Forelimb muscle (tissue), 1 donor: ENCODE measurements at places on chromosomes 2 and 18.

- no peak for DNase-seq
Observed at GRCh38 chr2:10453905-10454298, 5.8 kb upstream of the ODC1 start.

- DNase-seq, result no peak
Observed at GRCh38 chr2:26530696-26531095, 52.8 kb upstream of the OTOF start.

DNA sequence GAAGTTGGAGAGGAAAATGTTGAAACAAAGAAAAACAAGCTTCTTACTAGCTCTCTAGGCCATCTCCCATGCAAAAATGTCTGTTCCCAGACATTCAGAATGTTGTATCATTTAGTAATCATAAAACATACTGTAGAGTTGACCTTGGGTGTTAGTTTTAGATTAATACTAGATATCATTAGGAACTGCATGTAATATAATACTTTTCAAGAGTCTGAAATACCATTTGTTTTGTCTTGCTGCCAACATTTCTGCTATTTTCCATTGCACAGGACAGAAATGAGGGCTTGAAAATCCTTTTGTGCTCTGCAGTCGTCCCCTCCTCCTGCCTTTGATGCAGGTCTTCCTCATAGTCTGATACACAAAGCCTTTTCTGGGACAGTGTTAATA is 89.5 kb upstream of the RBMS1 start:
- peak; percentile 43 for DNase-seq

DNA sequence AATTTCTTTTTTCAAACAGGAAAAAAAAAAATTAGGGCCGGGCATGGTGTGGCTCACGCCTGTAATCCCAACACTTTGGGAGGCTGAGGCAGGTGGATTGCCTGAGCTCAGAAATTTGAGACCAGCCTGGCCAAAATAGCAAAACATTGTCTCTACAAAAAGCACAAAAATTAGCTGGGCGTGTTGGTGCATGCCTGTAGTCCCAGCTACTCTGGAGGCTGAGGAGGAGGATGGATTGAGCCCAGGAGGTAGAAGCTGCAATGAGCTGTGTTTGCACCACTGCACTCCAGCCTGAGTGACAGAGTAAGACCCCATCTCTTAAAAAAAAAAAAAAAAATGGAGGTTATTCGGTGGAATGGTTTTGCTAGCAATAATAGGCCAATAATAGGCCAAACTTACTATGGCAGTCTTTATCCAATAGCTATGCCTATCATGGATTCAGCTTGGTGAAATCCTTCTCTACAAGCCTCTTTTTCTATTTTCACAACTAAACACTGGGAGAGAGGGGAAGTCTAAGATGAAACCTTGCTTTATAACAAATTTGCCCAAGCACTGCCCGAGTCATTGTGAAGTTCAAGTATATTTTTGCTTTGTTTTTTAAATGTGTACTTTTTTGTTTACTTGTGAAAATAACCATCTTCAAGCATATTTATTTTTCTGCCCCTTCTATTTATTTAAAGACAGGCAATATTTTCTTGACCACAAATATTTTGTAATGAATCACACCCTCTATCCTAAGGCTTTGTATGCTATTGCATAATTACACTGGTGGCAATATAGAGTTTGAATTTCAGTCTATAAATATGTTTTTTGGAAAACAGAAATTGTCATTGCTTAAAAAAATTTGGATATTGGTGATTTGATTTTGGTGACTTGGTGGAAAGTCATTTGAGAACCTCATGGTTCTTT is 20.0 kb upstream of the KYNU start:
- no peak for DNase-seq

- DNase-seq, result no peak
Observed at GRCh38 chr2:109069331-109070194, 59.4 kb upstream of the SH3RF3 start.

- no peak for DNase-seq
Observed at GRCh38 chr2:150480241-150480640, 7.2 kb downstream of the RND3 start.

DNA sequence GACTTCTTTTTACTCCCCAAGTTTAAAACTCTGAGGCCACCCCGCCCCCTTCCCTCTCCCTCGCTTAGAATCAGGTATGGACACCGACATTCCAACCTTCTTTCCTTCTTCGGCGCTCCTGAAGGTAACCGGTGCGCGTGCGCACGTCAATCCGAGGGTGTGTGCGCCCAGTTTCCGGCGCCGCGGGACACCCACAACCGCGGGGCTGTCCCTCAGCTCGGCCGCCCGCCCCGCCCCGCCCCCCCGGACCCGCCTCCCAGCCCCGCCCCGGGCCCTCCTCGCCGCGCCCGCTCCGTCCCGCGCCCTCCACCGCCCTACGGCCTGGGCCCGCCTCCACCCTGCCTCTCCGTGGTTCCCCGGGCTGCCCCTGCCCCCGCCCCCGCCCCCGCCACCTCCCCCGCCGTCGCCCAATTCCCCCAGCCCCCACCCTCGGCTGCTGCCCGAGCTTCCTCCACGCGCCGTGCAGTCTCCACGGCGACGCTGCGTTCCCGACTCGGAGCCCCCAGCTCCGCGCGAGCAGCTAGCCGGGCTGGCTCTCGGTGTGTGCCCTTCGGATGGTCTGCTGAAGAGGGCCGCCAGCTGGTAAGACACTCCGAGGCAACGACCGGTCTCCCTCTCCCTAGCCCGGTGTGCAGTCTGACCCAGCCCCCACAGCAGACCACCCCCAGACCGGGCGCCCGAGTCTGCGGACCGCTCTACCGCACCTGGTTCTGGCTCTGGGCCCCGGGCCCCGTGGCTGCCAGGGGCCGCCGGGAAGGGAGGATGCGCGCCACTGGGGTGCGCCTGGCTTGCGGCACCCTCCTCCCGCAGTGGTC is 635 bp downstream of the ERICH2 start:
- DNase-seq, result no peak

- no peak for DNase-seq
Observed at GRCh38 chr2:173812321-173812720, 152.9 kb downstream of the SP3 start.

DNA sequence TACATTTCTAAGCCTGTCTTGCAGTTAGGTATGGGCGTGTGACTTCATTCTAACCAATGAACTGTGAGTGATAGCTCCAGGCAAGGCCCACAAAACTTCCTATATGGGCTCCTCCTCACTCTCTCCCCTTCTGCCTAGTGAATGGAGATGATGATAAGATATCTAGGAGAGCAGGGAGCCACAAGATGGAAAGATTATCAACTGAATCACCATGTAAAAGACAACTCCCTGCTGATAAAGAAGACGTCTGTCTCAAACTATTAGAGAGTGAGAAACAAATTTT is 237.1 kb downstream of the GPD2 start:
- no peak for DNase-seq

- DNase-seq, result no peak
Observed at GRCh38 chr2:156437272-156437930, 1.2 kb downstream of the GPD2 start.

DNA sequence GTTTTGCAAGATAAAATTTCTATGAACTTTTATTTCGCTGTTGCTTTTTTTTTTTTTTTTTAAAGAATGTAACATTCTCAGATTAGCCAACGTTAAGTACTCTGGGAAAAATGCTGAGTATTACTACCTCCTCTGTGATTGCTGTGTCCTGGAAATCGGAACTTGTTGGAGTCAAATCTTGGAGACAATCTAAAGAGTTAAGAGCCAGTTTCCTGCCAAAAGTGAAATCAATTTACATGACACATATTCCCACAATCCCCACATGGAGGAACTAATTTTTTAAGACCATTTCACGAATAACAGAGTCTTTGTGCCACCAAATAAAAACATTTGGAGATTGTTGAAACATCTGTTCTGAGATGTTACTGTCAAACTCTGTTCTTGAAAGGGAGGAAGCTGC is 127.8 kb downstream of the MEP1B start:
- no peak for DNase-seq

DNA sequence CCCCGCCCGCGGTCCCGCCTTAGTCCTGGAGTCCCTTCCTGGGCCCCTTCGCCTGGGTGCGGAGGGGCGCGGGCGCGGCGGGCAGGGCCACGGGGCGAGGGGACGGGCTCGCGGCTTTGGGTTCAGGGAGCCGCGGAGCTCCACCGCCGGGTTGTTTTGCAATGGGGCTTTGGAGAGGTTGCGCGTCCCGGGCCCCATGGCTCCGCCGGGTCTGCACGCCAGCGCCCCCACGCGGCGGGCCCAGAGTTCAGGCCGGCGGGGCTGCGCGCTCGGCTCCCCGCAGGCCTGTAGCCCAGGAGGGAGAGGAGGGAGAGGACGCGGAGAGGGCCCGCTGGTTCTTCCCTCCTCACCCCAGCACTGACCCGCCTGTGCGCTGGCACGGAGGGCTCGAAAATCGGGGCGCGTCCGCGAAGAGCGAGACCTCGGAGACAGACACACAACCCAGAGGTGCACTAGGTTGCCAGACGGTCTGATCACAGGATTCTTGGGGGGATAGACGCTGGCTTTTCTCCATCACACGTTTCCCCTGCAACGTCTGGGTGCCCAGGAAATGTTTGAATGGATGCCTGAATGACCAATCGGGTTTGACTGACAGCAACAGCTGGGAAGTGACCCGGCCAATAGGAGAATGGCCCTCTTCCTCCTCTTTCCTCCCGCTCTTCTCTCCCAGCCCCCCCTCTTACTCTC is 4.9 kb upstream of the SIX2 start:
- DNase-seq, result no peak

- no peak for DNase-seq
Observed at GRCh38 chr2:195649629-195650190, 7.3 kb upstream of the SLC39A10 start.

GRCh38 chr2:20650393-20650876 is 463 bp downstream of the HS1BP3 start:
- DNase-seq, result no peak

DNA sequence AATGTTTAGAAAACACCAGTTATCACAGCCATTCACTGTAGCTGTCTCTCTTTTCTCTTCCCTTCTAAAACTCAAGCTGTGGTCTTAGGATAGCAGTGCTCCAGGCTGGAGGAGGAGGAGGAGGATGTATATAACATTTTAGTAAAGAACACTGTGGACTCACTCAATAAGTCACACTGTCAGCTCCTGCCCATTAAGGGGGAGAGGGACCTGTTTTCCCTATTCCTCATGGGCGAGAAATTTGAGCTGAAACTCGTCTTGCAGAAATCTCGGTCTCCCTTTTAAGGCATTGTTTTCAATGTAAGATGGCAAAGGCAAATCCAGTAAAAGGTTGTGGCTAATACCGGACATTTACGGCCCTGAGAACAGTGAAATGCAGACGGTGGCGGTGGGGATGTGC is 114.8 kb upstream of the ZNF236 start:
- no peak for DNase-seq

GRCh38 chr2:140747090-140747489 is 1383.7 kb downstream of the LRP1B start:
- DNase-seq, result no peak

DNA sequence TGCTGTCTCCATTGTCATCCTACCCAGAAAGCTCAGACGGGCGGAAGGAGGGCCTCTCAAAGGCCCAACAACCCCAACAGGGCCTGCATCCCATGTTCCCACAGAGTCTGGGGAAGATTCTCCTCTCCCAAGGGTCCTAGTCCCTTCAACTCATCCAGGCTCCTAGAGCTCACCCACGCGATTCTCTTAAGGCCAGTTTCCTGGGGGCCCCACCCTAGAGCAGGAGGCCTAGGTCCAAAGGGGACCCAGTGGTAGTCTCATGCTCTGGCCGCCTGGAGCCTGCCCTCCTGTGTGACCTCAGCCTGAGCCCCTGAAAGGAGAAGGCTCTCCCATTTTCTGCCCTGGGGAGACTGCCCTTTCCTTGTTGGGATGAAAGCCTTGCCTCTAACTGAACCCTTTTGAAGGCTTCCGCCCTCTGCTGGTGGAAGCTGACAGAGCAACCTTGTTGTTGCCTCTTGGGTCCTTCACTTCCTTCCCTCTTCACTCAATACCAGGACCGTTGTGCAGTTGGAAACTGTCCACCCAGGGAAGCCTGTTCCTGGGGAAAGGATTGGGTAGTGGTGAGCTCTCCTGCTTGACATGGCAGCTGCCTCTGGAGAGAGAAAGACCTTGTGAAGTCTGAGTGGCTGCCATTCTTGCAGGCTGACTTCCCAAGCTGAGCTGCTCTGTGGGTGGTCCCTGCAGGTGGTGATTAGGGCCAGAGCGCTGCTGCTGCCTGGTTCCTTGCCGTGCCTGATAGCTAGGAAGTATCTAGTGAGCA is 86.0 kb upstream of the ALPP start:
- DNase-seq, result no peak

DNA sequence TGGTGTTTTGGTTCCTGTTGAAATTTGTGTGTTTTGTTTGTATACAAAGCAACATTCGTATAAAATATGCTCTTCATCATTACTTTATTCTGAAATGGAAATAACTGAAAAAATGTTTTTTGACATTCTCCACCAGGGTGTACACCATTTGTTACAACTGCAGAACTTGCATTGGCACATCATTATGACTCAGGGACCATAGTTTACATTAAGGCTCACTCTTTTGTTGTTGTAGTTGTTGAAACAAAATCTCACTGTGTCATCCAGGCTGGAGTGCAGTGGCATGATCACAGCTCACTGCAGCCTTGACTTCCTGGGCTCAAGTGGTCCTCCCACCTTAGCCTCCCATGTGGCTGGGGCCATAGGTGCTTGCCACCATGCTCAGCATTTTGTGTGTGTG is 676.6 kb downstream of the TDRD15 start:
- no peak for DNase-seq

- no peak for DNase-seq
Observed at GRCh38 chr2:105239924-105240323, 1.6 kb upstream of the GPR45 start.

DNA sequence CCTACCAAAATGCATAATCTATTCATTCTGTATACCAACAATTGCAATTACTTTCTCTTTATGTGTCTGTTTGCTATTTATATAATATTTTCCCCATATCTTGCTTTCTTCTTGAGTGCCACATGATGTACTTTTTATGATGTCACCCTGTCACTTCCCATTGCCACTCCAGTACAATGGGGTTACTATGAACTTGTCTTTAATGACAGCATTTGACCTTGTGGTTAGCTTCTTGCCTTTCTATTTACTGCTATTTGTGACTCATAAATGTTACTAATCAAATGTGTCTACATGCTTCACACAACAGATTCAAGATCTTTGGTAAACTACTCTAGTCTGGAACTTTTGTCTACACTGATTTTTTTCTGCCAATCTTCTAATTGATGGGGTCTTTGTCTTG is 486.3 kb downstream of the NR4A2 start:
- DNase-seq, result no peak

GRCh38 chr2:131493199-131493968 is 1.2 kb upstream of the MZT2A start:
- DNase-seq, result no peak

- no peak for DNase-seq
Observed at GRCh38 chr2:103346780-103347179, 584.9 kb downstream of the TMEM182 start.

DNA sequence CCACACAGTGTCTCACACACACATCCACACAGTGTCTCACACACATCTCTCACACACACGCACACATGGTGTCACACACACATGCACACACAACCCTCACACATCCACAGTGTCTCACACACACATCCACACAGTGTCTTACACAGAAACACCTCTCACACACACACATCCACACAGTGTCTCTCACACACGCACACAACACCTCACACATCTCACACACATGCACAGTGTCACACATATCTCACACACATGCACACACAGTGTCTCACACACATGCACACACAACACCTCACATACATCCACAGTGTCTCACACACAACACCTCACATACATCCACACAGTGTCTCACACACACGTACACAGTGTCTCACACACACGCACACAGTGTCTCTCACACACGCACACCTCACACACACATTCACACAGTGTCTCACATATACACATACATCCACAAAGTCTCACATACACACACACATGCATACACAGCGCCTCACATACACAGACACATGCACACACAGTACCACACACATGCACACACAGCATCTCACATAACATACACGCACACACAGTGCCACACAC is 473.9 kb upstream of the HS6ST1 start:
- DNase-seq, result no peak
